ENCODE measurements at places on chromosomes 16 and 17. TPM values are rescaled to one million over a fixed set of nuclear protein-coding genes. Genes with fewer than 3 reads are reported as not detected.

C1QTNF8 gene
- not detected for total RNA-seq

MYH2 gene
- not detected for total RNA-seq

ARHGAP23 gene
- 0.86 TPM for total RNA-seq

RGS11 gene
- total RNA-seq: 0.12 TPM

TERF2IP gene
- total RNA-seq: 70.6 TPM

CACNA1H gene
- total RNA-seq: 0.86 TPM

ZFPM1 gene
- 12.6 TPM for total RNA-seq

MYH8 gene
- not detected for total RNA-seq

TSNAXIP1 gene
- total RNA-seq: 0.62 TPM

TEKT5 gene
- not detected for total RNA-seq

SUZ12 gene
- total RNA-seq: 77.1 TPM

TEX19 gene
- total RNA-seq: not detected

NR1D1 gene
- 5.2 TPM for total RNA-seq

TNP2 gene
- not detected for total RNA-seq

GPR142 gene
- total RNA-seq: not detected

TMEM235 gene
- not detected for total RNA-seq

HOXB8 gene
- not detected for total RNA-seq

ASPHD1 gene
- 2.7 TPM for total RNA-seq

RAP1GAP2 gene
- 0.86 TPM for total RNA-seq

MPP3 gene
- total RNA-seq: 0.37 TPM

TP53TG3C gene
- not detected for total RNA-seq

C17orf107 gene
- 2.8 TPM for total RNA-seq

SLC47A1 gene
- total RNA-seq: not detected

CPD gene
- 29.0 TPM for total RNA-seq

DYNLL2 gene
- total RNA-seq: 28.3 TPM

ABCA10 gene
- total RNA-seq: 0.32 TPM

KRT222 gene
- total RNA-seq: not detected

TIMP2 gene
- 1.6 TPM for total RNA-seq

ATP2A3 gene
- total RNA-seq: 92.6 TPM

SLC9A5 gene
- 4.5 TPM for total RNA-seq

HOXB3 gene
- 1.2 TPM for total RNA-seq

SLC35G3 gene
- not detected for total RNA-seq

NPIPA8 gene
- 61.8 TPM for total RNA-seq

TAOK2 gene
- 24.1 TPM for total RNA-seq

KRTAP17-1 gene
- total RNA-seq: not detected

UNC45B gene
- total RNA-seq: 0.07 TPM

TSPAN10 gene
- total RNA-seq: 0.34 TPM

ACAP1 gene
- 375 TPM for total RNA-seq

STX1B gene
- 1.3 TPM for total RNA-seq

EPX gene
- not detected for total RNA-seq

TPPP3 gene
- total RNA-seq: not detected

PLCD3 gene
- 2.9 TPM for total RNA-seq

SPNS2 gene
- total RNA-seq: 0.07 TPM

KRT28 gene
- total RNA-seq: not detected

MT4 gene
- total RNA-seq: not detected

SMURF2 gene
- total RNA-seq: 15.0 TPM

Data from activated CD4-positive, alpha-beta T cell treated with anti-CD3 and anti-CD28 coated beads for 36 hours (primary cell).